ENCODE measurements at places on chromosomes 1 and 21.

DNA sequence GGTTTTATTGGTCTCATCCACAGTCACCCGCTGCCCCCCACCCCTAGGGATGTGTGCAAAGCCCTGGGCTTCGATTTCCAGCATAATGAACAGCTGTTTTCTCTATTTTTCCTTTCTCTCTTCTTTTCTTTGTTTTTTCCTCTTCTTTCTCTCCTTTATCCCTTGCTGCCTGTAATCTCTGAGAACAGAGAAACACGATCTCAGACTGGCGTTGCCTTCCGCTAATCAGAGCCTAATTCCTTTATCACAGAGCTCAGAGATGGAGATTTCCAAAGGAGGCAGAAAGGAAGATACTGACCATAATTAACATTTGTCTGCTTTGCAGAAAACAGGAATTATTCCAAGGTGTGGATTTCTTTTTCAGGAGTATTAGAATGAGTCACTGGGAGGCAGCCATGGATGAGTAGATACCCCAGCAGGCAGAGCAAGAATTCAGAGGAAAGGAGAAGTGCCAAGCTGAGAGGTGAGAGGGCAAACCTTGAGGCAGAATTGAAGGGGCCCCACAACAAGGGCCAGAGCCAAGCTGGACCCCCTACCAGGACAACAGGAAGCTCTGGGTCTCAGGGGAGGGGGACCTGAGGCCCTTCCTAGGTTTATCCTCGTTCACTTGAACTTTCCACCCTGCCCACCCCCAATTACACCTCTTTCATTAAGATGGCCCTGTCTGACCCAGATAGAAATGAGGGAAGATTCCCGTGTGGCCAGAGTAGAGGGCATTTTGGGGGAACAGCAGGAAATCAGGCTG is 33.3 kb downstream of the MATN1 start:
- DNase-seq: no peak

GRCh38 chr21:25983745-25984144 is 186.8 kb downstream of the APP start:
- DNase-seq: no peak

- DNase-seq: peak; percentile 61
Measured at GRCh38 chr1:59146651-59147358, 150.1 kb upstream of the FGGY start.

- peak; percentile 30 for DNase-seq
Measured at GRCh38 chr1:235473806-235474205, 30.4 kb downstream of the B3GALNT2 start.

DNA sequence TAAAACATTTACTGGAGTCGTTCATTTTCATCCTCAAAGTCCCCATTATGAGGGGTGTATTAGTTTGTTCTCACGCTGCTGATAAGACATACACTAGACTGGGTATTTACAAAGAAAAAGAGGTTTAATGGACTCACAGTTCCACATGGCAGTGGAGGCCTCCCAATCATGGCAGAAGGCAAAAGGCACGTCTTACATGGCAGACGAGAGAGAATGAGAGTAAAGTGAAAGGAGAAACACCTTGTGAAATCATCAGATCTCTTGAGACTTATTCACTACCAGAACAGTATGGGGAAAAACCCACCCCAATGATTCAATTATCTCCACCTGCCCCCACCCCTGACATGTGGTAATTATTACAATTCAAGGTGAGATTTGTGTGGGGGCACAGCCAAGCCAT is 830.4 kb upstream of the RGS18 start:
- no peak for DNase-seq

GRCh38 chr1:48581270-48581669 is 109.3 kb upstream of the SPATA6 start:
- no peak for DNase-seq

- peak; percentile 9 for DNase-seq
Measured at GRCh38 chr1:228011721-228012311, 5.0 kb downstream of the WNT3A start.

- no peak for DNase-seq
Measured at GRCh38 chr1:28118640-28119307, 30.4 kb upstream of the EYA3 start.
